ENCODE measurements at places on chromosomes 13 and 19. TPM values are rescaled to one million over a fixed set of nuclear protein-coding genes. Genes with fewer than 3 reads are reported as not detected.

The ZSWIM9 gene
- total RNA-seq: 6.0 TPM

The MYO1F gene
- total RNA-seq: 269 TPM

The LGALS4 gene
- 2.2 TPM for total RNA-seq

The SBSN gene
- total RNA-seq: not detected

The DPF1 gene
- total RNA-seq: 1.0 TPM

The PALM gene
- total RNA-seq: not detected

The IZUMO2 gene
- total RNA-seq: not detected

The ZNF14 gene
- total RNA-seq: 9.5 TPM

The CEACAM3 gene
- not detected for total RNA-seq

The ZNF44 gene
- total RNA-seq: 16.9 TPM

Data from activated naive CD4-positive, alpha-beta T cell treated with anti-CD3 and anti-CD28 coated beads, Interleukin-2, amount 10 ng/mL, durations not matched to agents 5 hours and 36 hours (primary cell).